GM23248 (cell line): ENCODE measurements at places on chromosomes 7 and 10.

DNA sequence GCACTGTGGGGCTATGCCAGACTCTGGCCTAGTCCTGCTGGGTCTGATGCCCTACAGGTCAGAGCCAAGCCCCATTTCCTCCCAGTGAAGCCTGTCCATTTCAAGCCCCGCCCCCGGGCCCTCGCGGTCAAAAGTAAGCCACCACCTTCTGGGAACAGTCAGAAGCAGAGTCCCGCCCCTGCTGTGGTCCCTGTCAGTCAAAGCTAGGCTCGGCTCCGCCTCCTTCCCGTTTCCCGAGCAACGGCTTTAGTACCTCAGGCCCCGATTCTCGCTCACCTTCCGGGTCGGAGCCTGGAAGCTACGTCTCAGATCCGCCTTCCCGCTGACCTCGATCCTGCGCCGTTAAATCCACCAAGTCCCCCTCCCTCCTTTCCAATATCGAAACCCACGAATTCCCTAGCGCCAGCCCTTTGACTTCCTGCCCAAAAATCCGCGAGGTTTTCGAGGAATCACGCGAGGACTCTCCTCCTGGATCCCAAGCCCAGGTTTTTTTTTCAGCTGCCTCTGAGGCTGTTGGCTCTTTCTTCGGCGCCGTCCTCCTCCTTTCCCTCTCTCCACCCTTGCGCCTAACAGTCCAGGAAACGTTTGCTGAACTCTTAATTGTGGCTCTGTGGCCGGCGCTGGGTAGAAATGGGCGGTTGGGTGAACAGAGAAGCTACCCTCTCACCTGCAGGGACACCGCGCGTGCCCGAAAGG, 11.8 kb downstream of the SFXN3 start:
- peak; percentile 97 for DNase-seq

DNA sequence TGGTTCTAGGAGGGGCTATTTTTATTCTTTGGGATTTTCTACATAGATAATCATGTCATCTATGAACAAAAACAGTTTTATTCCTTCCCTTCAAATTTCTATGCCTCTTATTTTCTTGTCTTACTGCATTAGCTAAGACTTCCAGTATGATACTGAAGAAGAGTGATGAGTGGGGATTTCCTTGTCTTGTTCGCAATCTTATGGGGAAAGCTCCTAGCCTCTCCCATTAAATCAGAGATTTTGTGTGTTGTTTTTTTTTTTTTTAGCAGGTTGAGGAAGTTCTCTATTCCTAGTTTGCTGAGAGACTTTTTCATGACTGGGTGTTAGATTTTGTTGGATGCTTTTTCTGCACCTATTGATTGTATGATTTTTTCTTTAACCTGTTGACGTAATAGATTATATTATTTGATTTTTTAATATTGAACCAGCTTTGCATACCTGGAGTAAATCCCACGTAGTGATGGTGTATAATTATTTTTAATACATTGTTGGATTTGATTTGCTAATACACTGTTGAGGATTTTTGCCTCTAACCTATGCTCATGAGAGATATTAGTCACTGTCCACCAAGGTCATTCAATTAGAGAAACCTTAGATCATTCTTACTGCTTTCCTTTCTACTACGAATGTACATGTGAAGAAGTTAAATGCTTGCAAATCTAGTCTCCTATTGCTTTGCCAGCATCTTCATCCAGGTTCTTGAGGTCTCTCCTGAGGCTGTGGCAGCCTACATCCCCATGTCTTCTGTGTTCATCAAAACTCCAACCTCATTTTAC, 6.5 kb downstream of the ATP5F1C start:
- peak; percentile 18 for DNase-seq

- no peak for DNase-seq
Observed at GRCh38 chr7:67413670-67414069, 417.0 kb downstream of the TYW1 start.

DNA sequence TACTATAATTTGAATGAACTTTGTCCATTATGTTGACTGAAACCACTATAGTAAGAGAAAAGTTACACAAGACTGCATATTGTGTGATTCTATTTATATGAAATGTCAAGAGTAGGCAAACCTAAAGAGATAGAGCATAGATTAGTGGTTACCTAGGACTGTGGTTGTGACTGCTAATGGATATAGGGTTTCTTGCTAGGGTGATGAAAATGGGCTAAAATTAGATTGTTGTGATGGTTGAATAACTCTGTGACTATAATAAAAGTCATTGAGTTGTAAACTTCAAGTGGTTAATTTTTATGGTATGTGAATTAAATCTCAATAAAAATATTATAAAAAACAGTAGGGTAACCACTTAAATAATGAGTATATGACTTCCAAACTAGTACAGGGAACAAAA, 142.9 kb upstream of the AHR start:
- no peak for DNase-seq

- DNase-seq: no peak
Observed at GRCh38 chr7:64504581-64505120, 58.2 kb downstream of the ZNF680 start.

DNA sequence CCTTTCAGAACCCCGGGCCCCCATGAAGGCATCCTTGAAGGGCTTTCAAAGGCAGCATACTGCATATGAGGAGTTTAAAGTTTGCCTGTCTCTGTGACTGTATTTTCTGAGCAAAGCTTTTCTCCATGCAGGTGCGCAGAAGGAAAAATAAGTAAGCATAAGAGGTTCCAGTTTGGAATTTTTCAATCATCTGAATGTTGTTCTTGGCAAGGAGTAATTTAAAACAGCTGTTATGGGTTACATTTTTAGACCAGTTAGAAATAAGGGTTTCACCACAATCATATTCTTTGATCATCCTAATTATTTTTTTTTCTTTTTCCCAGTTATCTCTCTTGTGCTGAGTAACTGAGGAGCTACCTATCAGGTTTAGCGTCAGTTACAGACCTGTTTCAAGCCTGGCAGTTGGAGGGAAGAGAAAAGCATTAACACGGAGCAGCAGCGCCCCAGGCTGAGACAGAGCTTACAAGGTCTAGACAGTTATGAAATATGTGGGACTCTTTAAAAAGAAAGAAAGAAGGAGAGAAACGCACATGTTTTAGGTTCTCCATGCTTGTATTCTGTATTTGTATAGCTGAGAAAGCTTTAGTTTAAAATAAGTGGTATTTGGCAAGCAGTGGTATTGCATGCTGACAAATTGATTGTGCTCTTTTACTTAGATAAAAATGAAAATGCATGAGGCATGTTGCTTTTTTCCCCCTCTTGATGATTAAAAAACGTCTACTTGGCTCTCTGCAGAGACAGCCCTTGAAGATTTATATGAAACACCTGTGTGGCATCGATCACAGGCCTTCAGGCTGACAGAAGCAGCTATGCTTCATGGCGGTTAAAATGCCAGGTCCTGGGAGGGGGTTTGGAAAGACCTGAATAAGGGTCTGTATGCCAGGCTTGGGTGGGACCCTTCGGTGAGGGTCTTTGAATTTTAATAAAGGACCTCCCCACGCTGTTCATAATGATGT, 157.6 kb downstream of the GRK5 start:
- peak; percentile 29 for DNase-seq

DNA sequence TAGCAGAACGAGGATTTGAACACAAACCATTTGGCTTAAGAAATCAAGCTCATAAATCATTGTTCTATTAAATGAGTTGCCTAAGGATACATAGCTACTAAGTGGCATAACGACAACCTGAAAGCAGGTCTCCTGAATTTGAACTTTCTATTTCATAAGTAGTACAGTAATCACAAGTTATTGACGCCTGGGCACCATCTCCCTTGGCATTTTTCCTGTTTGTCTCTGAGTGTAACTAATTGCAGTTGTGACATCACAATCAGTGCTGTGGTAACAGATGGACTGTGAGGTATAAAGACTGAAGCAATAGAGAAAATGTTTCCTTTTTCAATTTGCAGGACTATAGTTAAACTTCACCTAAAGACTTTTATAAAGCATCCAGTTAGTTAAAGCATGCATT, 6.4 kb upstream of the CSTF2T start:
- peak; percentile 16 for DNase-seq

DNA sequence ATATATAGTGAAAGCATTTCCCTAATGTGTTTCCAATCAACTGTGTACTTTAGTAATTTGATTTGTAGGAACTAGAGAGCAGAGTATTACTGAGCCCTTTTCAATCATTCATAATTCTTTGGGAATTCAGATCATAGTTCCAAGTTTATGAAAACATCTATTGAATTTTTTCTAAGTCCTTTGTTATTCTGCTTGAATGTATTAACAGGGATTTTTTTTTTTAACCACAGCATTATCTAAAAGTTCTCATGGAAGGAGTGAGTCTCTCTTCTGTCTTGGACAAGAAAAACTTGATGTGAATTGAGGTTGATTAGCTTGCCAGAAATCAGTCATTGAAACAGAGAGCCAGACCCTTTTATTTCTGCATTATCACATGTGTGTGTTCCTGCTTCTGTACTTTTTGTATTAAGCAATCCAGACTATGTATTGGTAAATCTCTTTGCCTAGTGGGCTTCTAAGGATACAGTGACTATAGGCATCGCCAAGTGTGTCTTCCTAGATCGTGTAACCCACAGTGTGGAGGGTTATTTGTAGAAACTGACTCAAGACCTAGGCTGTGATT, 59.9 kb downstream of the BMPER start:
- DNase-seq: peak; percentile 32

DNA sequence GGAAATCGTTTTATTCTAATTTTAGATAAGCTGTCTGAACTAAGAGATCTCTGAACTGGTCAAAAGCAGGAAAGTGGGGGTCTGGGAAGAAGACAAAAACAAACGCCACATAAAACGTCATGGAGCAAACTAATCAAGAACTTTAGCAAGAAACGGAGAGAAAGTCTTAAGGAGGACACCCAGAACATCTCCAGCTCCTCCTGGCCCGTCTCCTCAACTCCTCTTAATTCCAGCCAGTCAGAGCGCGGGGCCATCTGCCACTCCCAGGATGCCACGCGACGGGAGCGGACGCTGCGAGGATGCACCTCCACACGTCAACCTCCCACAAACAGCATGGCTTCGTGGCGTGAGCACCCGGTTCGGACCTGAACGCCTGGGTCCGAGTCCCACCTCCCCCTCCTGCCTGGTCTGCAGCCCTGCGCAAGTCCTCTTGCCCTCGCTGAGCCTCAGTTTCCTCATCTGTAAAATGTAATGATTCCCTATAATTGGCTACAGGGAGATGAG, 598 bp downstream of the MMS19 start:
- DNase-seq: peak; percentile 97

DNA sequence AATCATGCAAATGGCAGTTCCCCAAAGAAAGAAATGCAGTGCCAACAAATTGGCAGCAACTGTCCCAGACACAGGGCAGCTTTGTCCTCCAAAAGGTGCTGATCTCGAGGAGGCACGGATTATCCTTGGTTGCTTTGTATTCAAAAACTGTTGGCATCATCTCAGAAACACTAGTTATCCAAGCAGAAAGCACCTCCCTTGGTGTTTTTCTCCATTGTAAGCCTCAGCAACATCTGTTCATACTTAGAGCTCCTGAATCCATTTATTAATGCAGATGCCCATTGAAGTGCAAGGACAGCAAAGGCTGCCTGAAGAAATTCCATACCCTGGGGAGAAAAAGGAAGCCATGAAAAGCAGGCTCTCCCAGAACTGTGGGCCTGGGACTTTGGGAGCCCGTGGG, 1.1 kb upstream of the NPS start:
- DNase-seq: no peak

- peak; percentile 85 for DNase-seq
Observed at GRCh38 chr10:109977382-109977806, 30.4 kb upstream of the ADD3 start.

GRCh38 chr10:123270221-123270620, 116.0 kb downstream of the BUB3 start:
- peak; percentile 63 for DNase-seq

GRCh38 chr10:24363070-24363469, 154.1 kb downstream of the KIAA1217 start:
- DNase-seq: peak; percentile 58

DNA sequence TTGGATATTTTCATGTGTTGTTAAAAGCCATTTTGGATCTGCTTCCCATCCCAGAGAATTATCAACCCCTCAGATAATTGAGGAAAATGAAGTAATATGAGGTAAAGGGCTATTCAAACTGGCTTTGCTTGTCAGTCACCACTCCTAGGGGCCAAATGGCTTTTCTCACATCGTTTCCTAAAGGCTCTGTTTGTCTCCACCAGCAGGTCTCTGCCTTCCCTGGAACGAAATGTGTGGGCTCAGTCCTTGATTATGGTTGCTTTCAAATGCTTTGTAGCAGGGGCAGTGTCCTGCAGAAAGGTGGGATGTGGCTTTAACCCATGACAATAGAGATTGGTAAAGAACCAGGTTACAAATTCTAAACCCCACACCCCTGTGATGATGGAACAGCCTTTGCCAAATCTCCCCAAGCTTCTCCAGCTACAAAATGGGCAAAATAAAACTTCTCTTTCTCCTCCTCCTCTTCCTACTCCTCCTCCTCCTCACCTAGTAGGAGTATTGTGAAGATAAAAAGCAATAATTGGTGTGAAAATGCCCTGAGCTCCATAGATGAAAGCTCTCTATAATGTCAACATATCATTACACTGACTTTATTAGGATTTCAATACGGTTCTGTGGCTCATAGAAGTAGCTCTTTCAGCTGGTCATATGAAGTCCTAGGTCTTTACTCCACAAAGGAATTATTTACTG, 127.6 kb downstream of the CHN2 start:
- DNase-seq: no peak

- peak; percentile 47 for DNase-seq
Observed at GRCh38 chr10:28677888-28678686, 766 bp downstream of the BAMBI start.

- peak; percentile 20 for DNase-seq
Observed at GRCh38 chr7:137519947-137520346, 176.4 kb upstream of the PTN start.

GRCh38 chr7:134865001-134865845, 85.8 kb downstream of the CALD1 start:
- peak; percentile 52 for DNase-seq

DNA sequence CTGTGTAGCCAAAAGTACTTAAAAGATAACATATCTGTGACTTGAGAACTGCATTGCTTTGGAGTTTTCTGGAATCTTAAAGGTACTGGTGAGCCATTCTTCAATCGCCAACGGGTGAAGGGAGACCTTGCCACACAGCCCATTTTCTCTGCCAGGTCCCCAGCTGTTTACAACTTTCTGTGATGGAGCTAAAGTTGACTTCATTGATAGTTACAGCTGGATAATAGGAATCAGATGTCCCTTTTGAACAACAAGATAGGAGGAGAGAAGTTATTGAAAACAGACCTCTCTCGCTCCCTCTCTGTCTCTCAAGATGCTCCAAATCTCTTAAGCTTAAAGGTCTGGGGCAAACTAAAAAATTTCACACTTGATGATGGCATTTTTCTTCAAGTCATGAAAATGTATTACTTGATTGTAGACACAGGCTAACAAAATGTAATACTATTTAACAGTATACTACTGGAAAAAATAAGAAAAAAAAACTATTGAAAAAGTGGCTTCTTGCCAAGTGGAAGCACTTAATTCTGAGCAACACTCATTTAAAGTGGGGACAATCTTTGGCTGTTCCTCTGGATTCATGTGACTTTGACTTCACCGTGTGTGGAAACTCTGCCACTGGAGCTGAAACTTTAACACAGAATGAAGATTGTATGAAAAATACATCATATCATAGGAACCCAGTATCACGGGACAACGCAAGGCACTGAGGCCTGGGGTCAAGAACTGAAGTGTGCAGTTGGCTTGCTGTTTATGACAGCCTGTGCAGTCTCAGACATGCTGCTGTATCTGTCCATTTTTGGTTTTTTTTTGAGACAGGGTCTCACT, 78.4 kb upstream of the AFAP1L2 start:
- no peak for DNase-seq
